DMS 273 treated with DMSO at 0.1 percent for 48 hours (cell line): ENCODE measurements at places on chromosomes 16 and 17.

GRCh38 chr17:4150096-4150495 lies 7.1 kb downstream of the CYB5D2 start:
- DNase-seq: no peak

DNA sequence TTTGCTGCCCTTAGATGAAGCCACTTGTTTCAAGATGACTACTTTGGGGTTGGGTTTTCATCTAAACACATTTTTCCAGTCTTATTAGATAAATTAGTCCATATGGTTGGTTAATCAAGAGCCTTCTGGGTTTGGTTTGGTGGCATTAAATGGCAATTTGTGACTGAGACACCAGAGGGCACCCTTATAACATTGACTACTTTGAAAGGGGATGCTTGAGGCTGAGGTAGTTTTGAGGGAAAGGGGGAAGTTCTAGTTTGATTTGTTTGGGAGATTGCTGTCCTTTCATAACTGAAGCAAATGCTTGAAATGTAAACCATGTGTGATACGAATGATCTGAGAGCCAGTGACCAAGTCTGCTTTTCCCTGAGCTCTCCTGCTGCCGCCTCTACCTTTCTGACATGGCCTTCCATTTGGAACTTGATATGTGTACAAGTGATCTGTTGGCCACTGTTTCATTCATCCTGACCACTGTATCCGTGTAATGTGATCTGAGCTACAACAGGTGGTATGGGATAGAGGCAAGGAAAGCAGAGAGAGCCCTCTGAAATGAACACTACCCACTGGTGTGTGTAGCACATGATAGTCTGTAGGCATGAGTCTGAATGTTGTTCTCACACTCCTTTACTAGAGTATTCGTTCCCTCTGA lies 5.8 kb upstream of the RARA start:
- DNase-seq: peak; percentile 77

- no peak for DNase-seq
These were observed 20.7 kb upstream of the SP2 start for GRCh38 chr17:47875011-47875985.

- no peak for DNase-seq
These were observed 35.3 kb downstream of the PRMT7 start for GRCh38 chr16:68345958-68346635.

GRCh38 chr17:47967607-47968252 lies 3.2 kb upstream of the CDK5RAP3 start:
- DNase-seq: no peak

DNA sequence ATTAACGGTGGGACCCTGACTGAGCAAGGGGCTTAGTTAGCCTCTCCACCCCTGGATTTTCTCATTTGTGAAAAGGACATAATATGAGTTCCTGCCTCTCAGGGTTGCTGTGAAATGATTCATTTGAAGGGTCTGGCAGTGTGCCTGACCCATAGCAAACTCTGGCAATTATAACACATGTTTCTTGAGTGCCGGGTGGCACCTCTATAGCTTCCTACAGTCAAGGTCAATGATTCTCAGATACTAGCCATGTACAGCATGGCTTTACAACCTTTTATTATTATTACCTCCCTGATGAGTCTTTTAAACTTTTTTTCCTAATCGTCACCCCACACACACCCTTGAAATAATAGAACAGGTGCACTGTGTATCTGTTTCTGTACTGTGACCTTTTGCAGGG lies 42.1 kb downstream of the TMEM114 start:
- no peak for DNase-seq

DNA sequence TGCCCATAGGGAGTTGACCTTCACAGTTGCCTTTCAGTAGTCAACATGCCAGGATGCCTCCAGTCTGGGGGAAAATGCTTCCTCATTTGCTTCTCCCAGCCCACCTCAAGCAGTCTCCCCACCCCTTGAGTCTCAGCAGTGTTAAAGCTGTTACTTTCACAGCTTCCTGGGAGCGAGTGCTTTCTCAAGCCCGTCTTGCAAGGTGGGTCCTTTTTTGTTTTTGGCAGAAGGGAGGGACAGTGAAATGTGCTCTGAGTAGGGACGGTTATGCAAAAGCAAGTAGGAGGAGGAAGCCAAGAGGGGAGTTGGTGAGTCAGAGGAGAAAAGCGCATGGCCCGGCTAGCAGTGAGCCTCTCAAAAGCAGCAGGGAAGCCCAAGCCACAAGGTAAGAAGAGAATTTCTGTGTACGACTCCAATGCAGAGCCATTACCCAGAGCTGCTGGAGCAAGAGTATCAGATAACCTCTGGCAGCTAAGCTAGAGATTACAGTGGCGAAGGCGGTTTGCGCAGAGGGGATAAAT lies at the start of gene CHST4:
Gene CHST4 (plus strand): TSS at position 316 of the 521 bp plus-strand sequence. CDS start 10,252 bp downstream, outside the sequence.
- peak; percentile 13 for DNase-seq

- DNase-seq: peak; percentile 46
These were observed 3.4 kb upstream of the NTN3 start for GRCh38 chr16:2467528-2468232.

GRCh38 chr17:7250695-7251627 lies 573 bp downstream of the CTDNEP1 start:
- no peak for DNase-seq

GRCh38 chr17:72968798-72969197 lies 123.7 kb downstream of the SLC39A11 start:
- no peak for DNase-seq

DNA sequence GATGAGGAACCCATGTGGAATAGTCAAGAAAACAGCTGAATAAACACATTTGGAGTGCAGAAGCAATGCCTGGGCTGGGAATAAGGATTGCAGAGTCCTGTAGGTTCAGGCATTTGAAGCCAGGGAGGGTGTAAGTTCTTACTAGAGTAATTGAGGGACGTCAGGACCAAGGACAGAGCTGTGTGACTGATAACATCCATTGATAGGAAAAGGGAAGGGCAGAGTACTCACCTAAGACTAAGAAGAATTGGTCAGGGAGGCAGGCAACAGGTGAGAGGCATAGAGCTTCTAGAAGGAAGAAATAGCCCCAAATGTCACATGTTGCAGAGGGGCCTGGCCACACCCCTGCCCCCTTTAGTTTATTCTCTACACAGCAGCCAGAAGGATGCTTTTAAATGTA lies 79.8 kb upstream of the TMEM132E start:
- DNase-seq: no peak
